ENCODE measurements at places on chromosomes 11 and 22.

- DNase-seq = no peak
Observed at GRCh38 chr11:74739546-74740270, 8.5 kb upstream of the CHRDL2 start.

DNA sequence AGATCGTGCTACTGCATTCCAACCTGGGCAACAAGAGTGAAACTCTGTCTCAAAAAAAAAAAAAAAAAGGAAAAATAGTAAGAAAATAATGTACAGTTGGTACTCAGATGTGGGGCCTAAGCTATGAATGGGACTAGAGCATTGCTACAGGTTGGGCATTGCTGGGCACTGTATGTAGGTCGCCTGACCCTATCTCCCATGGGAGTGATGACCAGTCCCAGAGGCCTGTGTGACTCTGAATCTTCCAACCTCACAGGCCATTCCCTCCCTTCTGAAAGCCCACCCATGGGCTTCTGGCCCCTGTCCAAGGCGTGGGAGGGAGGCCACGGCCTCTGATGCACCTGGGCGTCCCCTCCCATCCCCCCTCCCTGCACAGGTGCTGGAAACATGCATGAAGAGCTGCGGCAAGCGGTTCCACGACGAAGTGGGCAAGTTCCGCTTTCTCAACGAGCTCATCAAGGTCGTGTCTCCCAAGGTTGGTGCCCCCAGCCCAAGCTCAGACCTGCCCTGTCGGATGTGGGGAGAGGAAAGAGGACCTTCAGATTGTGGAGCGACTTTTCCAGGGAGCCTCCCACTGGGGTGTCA is 9.5 kb downstream of the GGA1 start:
- DNase-seq = no peak

DNA sequence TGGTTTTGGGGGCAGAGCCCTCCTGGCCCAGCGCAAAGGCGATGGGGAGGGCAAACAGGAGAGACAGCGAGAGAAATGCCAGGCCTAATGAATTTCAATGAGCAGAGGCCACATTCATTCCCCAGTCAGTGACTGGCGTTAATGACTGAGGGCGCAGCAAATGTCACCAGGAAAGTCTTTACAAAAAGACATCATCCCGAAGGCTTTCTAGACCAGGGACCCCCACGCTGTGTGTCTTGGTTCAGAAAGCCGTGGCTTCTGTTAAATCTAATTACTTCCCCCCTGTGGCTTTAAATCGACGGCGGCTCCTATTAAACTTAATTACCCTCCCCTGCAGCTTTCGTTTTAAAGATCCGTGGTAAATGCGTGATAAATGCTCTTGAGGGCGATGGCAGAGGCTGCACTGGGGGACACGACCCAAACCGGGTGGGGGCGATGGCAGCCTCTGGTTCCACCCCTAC is 1.6 kb upstream of the FGF19 start:
- no peak for DNase-seq

- no peak for DNase-seq
Observed at GRCh38 chr11:19769820-19770219, 57.2 kb downstream of the NAV2 start.

DNA sequence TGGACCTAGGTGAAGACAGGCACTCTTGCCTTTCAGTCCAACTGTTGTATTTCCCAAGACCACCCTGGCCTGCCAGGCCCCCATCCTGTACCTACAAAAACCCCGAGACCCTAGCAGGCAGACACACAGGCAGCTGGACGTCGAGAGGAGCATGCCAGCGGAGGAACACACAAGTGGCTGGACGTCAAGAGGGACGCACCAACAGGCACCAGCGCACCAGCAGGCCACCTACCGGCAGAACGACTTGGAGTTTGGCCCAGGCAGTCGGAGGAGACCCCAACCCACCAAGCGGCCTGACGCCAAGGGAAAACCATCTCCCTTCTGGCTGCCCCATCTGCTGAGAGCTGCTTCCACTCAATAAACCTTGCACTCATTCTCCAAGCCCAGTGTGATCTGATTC is 1883.4 kb upstream of the RAG2 start:
- no peak for DNase-seq
